ENCODE measurements at places on chromosomes 6 and 20.

- no peak for DNase-seq
Observed at GRCh38 chr6:75775219-75775618, 26.2 kb downstream of the MYO6 start.

- DNase-seq, result no peak
Observed at GRCh38 chr6:92124200-92124651, 1295.1 kb downstream of the EPHA7 start.

GRCh38 chr6:16718356-16718755 is 42.9 kb downstream of the ATXN1 start:
- DNase-seq, result no peak

- DNase-seq, result no peak
Observed at GRCh38 chr6:165819394-165819793, 156.4 kb upstream of the PDE10A start.

DNA sequence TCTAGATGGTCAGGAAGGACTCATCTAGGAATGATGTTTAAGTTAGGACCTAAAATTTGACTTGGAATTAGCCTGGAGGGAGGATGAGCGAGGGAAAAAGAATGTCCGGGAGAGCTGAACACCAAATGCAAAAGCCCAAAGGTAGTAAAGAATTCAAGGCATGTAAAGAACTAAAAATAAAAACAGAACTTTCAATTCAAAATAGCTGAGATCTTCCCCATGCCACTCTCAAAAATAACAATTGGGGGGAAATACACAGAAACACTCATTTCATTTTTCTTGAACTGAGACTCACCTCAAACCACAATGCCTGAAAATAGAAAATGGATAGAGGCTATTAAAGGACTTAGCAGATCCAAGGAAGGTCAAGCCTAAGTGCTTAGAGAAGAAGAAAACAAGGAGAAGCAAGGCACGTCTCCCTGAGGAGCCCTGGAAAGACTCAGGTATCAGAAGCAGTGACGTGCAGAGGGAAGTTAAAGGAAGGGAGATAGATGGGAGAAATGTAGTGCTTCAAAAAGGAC is 10.4 kb downstream of the PXT1 start:
- DNase-seq, result no peak

DNA sequence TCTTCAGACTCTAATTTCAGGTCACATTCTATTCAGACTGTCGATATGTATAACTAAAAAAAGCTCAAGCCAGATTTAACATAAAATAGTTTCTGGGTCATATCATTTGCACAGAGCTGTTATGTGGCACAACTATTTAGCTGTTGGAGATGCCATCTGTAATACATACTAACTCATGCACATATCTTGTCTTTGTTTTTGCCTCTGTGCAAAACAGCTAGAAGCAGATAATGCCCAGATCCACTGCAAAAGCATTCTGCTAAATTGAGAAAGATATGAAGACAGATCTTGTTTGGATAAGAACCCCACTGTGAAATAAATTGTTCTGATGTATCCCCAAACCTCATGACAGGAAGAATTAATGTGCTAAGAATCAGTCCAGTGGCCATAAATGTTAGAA is 522.8 kb upstream of the AGPAT4 start:
- no peak for DNase-seq

DNA sequence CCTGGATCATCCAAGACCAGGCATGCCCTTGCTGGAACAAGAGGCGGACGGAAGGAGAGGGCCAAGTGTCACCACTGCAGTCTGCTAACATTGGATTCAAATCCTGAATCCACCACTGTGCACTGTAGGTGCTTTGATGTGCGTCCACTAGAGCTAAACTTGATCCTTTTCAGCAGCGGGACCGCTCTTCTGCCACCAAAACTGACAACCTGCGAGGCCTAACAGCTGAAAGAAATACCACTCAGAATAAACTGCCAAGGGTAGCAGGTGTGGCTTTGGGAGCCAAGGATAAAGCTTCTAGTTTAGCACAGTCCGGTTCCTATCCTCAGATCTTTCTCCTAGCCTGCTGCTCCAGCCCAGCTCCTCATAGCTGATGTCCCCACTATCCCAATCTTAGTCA is 108.0 kb downstream of the ATXN1 start:
- DNase-seq, result no peak

DNA sequence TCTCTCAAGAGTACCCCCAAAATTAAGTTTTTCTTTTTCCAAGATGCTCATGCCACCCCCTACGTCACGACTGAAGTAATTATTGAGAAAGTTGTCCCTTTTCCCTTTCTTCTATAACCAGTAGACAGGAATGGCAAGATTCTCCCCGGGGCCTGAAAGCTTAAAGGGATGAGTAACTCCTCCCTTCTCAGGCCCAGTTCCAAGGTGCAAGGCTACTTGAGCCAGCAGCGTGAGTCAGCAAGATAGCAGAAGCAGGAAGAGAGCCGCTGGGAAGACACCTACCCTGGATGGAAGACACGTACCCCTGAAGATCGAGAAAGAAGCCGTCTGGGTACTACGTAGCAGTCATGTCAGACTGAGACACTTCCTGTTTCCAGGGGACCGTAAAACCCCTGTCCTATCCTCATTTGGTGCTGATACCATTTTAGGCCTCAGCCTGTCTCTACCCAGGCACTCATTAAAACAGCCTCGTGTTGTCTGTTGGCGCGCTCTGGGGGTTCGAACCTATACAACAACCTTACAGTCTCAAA is 241.0 kb downstream of the ADGRG6 start:
- DNase-seq, result no peak

GRCh38 chr6:88748141-88748540 is 215.3 kb downstream of the RNGTT start:
- DNase-seq, result no peak

- DNase-seq, result no peak
Observed at GRCh38 chr20:50121858-50122271, 8.9 kb upstream of the UBE2V1 start.

Measured in NCI-H1436 treated with DMSO at 0.1 percent for 48 hours (cell line).